ENCODE measurements at places on chromosomes 6 and 20. TPM values are rescaled to one million over a fixed set of nuclear protein-coding genes. Genes with fewer than 3 reads are reported as not detected.
A peak's percentile ranks its signal among the peaks of the same experiment; 100 is the strongest.

Gene CGAS
- 8.6 TPM for total RNA-seq

GRCh38 chr6:62968834-62969233, 242.4 kb upstream of the FKBP1C start:
- no peak for ATAC-seq

DNA sequence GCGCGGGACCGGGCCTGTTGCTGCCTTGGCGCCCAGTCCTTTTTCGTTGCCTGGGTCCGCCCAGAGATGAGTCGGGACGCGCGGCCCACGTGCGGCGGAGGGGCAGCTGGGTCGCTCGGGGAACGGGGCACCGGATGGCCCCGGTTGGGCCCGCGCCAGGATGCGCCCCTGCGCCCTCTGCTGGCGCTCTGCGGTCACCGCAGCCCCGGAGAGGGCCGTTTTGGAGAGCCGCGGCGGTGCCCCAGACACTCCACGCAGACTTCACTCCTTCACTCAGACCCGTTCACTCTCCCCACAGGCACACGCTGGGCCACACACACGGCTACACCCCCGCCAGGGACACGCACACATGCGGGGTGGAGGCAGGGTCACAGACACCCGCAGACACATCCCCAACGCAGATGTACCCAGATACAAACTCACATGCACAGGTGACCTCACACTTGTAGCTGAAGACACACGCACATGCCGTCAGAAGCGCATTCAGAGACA, 38.8 kb downstream of the SRC start:
- peak; percentile 64 for ATAC-seq

Gene MUC22
- 0.88 TPM for total RNA-seq

Gene ZC3H12D
- total RNA-seq = 0.36 TPM

DNA sequence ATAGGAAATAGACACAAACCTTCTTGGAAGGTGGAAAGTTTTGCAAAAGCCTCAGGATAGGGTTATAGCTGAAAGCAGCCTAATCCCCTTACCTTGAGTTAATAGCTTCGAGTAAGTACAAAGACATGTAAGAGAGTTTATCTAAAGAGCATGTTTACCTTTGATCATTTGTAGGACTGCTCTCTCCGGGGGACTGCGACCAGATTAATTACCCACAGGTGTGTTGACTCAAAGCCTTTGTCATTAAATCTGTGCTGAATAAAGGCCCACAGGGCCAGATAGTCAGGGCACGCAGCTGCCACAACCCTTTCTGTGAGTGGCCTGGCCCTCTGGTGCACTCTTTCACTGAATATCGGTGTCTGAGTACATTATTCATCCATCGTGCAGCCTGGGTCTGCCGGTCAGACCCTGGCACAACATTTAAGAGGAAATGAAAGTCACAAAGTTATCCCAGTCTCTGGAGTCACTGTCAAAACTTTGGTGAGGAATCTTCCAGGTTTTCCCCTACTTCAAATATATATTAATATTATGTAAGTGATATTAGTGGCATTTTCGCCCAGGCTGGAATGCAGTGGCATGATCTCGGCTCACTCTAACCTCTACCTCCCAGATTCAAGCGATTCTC, 5.4 kb upstream of the MICA start:
- no peak for ATAC-seq

GRCh38 chr20:21618759-21619416, 86.6 kb upstream of the PAX1 start:
- ATAC-seq = no peak

Gene SMPDL3A
- 11.8 TPM for total RNA-seq

Gene ARHGAP40
- total RNA-seq = 10.3 TPM

Gene EGFL8
- 10.2 TPM for total RNA-seq

Gene ETV7
- total RNA-seq = 2.1 TPM

DNA sequence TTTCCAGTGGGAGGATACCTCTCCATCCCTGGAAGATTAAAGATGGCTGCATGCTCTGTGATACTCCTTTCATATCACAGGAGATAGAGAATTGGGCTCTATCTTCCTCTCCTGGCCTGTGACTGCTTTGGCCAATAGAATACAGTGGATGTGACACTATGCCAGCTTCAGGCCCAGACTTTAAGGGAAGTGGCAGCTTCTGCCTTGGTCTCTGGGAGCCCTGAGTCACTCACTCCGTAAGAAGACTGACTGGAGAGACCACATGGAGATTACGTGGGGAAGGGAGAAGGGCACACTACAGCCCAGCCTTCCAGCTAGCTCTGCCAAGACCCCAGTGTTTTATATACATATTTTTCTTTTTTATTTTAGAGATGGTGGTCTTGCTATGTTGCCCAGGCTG, 10.4 kb upstream of the MMP9 start:
- no peak for ATAC-seq

Gene TXLNB
- 0.24 TPM for total RNA-seq

DNA sequence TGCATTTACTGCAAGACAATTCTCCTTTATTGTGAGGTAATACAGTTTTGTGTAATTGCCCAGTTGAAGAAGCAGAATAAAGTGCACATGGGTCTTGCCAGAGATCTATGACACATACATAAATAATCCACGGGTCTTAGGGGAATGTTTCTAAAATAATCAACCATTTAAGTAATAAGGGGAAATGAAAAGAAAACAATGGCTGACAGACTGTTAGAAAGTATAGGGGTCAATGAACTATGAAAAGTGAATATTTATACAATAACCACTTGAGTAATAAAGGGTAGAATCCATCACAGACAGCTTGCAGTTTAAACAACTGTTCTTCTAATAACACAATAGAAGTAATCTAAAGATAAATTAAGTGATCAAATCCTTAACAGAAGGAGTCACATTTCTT, 477.2 kb downstream of the EYS start:
- no peak for ATAC-seq

- ATAC-seq = peak; percentile 79
Observed at GRCh38 chr6:163745536-163746400, 331.2 kb downstream of the QKI start.

DNA sequence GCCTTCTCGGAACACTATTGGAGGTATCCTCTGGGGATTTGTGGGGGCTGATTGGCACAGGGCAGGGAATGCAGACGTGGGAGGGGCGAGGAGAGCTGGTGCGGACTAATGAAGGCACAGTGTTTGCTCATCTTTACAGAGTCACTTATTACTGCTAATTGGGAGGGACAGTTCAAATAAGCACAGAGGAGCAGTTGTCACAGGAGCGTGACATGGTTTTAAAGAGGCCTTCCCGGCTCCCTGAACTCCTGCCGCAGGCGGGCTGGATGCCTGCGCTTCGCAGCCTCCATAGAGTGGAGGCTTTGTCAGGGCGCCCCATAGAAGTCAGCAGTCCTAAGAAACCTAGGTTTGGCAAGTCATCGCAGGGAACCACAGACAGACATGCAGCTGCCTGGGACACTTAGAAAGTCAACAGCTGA, 149.6 kb downstream of the LINC00237 start:
- no peak for ATAC-seq

- no peak for ATAC-seq
Observed at GRCh38 chr6:41519745-41520699, 26.2 kb upstream of the FOXP4 start.

Gene HLA-DPA1
- 12.7 TPM for total RNA-seq

DNA sequence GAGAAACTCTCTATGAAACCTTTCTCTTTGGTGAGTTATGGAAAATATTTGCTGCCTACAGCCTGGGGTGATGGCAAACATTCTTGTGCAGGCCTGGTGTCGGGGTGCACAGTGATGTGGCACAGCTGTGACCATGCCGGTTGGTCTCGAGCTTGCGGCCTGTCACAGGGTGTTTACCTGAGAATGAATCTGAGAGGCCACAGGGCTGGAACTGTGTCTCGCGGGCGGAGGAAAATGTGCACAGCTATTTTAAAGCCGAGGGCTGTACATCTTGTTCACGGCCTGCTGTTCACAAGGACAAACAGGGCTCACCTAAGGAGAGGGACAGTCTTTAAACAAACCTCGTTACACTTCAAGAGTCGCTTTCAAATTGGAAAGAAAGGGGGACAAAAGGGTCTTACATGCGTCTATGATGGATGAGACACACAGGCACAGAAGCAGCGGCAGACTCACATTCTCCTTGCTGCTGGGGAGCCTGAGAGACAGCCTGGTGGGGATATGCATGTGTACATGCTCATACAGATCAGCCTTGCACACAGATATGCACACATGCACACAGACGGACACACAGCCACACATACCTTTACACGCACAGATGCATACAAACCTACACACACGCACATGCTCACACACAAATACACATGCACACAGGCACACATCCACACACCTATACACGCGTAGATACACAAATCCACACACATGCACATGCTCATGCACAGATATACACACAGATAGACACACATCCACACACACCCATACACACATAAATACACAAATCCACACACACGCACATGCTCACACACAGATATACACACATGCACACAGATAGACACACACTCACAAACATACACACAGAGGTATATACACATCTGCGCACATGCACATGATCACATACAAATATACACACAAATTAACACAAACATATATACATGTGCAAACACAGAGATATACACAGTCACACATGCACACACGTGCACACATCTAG, 69.6 kb upstream of the FOXA2 start:
- ATAC-seq = no peak

DNA sequence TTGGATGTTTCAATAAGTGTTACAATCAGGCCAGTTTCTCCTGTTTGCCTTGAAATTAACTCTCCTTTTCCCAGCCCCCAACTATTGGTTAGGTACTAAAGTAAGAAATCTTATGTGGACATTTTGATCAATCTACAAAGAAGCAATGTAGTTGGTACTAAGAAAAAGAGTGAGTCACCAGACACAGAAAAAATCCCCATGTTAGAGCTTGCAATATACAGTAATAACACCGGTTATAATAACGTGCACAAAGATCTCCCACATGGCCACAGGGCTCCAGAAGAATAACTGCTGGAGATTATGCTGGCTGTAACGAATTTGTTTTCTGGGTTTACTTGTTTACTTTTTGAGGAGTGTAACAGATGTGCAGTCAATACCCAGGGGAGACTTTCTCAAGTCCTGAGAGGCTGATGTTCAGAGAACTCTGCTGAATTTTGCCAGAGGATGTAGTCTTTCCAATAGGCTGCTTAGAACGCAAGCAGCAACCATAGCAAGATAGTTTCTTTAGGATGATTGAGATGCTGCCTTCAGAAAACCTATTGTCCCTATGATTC, 166.2 kb upstream of the SPACA1 start:
- no peak for ATAC-seq

Gene EPHA7
- 0.12 TPM for total RNA-seq

Gene BTNL2
- total RNA-seq = not detected

Gene RALY
- 82.6 TPM for total RNA-seq

DNA sequence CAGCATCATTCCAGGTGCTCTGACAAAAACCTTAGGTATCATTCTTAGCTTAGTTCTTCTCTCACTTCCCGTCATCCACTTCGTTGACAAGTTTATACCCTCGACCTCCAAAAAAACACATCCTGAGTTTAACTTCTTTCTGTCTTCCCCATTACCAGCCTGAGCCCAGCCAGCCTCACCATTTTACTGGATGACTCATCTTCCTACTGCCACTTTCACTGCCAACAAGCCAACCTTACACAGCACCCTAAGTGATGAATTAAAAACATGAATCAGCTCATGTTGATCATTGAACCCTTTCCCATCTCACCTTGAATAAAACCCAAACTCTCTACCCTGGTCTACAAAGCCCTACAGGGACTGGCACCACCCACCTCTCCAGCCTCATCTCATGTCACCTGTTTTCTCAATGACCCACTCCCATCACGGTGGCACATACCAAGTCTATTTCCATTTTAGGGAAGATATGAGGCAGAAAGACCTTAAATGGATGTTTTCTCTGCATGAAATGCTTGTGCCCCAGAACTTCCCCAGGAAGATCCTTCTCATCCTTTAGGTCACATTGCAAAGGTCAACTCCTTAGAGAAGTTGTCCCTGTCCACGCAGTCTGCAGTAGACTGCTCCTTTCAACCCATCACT, 9.9 kb upstream of the UST start:
- peak; percentile 51 for ATAC-seq

DNA sequence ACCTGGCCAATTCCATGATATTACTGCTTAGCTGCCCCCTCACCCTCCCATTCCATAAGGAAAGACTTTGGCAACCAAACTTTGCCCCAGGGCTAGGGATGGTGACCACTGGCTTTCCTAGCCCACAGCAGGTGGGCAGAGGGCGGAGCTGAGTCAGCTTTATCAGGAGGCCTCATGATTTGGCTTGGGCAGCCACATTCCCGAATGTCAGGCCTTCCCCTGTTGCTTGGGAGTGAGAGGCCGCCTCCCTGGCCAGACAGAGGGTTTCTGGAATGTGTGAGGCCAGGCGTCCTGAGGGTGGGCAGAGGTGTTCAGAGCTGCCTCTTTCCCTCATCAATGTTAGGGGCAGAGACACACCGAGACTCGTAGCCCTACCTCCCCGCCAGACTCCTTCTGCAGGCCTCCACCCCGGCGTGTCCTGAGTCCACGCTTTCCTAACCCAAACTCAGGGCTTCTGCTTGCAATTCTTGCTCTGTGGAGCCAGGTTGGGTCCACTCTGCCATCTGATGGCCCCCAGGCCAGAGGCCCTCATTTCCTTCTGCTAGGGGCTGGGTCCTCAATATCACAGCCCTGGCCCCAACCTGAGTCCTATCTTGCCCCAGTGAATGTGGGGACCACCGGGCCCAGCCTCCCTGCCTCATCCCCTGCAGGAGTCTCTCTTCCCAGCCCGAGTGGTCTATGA, 19.3 kb downstream of the UQCC2 start:
- ATAC-seq = no peak

Gene ULBP3
- 3.8 TPM for total RNA-seq

GRCh38 chr6:33904050-33904746, 100.4 kb upstream of the MLN start:
- ATAC-seq = peak; percentile 43

- ATAC-seq = no peak
Observed at GRCh38 chr20:20551409-20551808, 161.0 kb downstream of the RALGAPA2 start.

Gene PSORS1C2
- 0.40 TPM for total RNA-seq

DNA sequence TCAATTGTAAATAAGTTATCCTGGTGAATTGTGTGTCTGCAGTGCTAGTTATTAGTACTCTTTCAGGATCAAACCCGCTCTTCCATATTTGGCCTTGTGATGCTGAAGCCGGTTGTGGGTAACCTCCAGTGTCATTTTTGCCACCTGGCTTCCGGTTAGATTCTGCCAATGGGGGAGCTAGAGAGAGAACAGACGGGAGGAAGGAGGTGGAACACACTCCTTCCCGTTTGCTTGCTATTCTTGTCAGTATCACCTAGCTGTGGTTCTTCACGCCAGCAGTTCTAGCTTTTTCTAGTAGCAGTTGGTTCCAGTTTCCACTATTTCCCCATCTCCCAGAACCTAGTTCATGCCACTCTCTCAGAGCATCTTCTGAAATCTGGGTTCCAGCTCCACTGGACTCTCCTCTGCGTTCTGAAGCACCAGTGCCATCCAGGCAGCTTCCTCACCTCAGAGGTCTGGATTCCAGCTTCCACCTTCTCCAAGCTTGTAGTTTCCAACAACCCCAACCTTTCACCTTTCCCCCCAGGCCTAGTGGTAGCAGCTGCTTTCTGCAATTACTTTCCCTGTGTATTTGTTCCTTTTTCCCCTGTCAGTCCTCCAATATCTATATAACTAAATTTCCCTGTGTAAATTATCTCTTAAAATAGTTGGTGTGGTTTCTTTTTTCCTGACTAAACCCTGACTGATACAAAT, 46.9 kb upstream of the LOC128125822 start:
- ATAC-seq = no peak

Data from esophagus mucosa (tissue), 1 donor.